Stimulated activated CD8-positive, alpha-beta memory T cell treated with anti-CD3 and anti-CD28 coated beads, Interleukin-4, amount 100 ng/mL, for 1 hour (primary cell): ENCODE measurements at places on chromosomes 6 and 20.

DNA sequence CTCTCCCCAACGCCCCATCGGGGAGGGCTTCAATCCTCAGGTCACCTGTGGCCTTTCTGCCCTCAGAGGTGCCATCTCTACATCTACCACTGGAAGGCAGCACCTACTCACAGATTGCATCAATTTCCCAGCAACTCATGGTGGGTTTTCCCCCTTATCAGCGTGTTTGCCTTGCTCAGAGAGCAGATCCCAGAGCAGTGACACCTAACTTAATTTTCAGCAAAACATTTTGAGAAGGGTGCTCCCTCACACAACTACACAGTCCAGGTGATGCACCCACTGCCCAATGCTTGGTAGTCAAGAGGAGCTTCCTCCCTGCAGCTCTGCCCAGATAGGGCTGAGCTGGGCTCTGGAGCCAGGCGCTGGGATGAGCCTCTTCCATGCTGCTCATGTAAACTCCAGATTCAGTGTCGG is 48.2 kb downstream of the PLG start:
- DNase-seq: no peak

GRCh38 chr6:6884193-6884627 is 223.6 kb upstream of the RREB1 start:
- no peak for DNase-seq

DNA sequence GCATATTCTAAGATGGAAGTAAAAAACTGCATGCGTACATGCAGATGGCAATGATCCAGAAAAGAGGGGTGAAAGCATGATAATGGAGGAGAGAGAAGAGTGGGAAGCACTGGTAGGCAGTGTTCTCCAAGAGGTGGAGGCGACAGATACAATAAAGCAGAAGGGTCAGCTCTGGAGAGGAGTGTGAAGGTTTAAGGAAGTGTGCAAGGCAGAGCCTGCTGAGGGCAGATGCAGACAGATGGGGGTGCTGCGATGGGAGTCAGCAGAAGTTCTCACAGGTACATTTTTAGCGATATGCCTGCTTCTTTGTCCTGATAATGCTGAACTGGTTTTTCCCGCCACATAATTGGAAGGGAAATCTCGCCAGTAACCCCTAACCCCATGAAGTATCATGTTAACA is 81.1 kb upstream of the C6orf118 start:
- DNase-seq: no peak

- no peak for DNase-seq
These were observed 10.7 kb downstream of the PKIB start for GRCh38 chr6:122620902-122621301.

DNA sequence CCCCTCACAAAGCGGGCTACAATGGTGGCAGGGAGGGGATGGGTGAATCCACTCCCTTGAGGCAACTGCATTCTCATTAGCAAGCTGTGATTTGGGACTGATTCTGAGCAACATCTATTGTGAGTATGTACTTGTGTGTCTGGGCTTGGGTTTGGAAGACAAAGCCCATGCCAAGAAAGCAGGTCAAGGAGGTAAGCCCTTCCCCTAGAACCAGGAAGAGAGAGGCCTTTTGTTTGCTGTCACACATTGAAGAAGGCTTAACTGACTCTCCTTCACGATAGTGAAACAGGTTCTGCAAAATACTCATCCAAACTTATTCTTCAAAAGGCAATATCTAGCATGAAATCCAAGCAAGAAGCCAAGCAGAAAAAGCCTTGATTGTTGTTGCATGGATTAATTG is 403.1 kb upstream of the ID4 start:
- no peak for DNase-seq

DNA sequence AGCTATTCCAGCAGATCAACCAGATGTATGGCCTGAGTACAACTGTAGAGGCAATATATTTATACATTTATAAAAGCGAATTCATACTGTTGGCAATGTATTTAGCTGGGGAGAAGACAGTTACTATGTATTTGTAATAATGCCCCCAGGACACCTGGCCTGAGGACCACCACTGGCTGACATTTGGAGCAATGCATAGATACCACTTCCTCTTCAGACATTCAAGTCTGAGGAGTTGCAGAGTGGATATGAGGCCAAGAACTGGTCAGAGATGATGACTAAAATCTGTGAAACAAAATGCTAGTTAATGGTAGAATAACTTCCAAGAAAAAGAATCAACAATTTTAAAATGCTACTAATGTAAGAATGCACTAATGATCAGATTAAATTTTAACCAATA is 462.3 kb downstream of the CDC5L start:
- DNase-seq: no peak

GRCh38 chr6:85449388-85449817 is 480 bp upstream of the NT5E start:
- no peak for DNase-seq

- no peak for DNase-seq
These were observed 139.0 kb downstream of the FNDC1 start for GRCh38 chr6:159308198-159308597.

- no peak for DNase-seq
These were observed 2.9 kb upstream of the AKAP12 start for GRCh38 chr6:151236668-151237401.

GRCh38 chr6:21537637-21538036 is 55.9 kb upstream of the SOX4 start:
- DNase-seq: no peak

DNA sequence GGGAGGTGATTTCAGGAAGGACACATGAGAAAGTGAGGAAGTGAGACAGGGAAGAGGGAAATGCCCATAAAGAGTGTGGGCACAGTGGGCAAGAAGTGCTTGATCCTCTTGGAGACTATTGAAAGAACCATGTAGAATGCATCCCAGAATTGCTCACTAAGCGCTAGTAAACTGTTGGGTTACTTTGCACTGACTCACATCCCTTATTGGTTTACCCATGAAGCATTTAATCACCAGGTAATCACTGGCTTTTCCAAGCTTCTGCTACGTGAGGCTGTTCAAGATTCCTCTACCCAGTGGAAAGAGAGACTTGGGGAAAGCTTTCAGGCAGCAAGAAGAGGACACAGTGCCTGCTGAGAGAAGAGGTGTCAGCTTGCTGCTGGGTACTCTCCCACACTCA is 410.0 kb upstream of the JAG1 start:
- DNase-seq: no peak

GRCh38 chr20:58892932-58893224 is 40.4 kb downstream of the GNAS start:
- DNase-seq: no peak

DNA sequence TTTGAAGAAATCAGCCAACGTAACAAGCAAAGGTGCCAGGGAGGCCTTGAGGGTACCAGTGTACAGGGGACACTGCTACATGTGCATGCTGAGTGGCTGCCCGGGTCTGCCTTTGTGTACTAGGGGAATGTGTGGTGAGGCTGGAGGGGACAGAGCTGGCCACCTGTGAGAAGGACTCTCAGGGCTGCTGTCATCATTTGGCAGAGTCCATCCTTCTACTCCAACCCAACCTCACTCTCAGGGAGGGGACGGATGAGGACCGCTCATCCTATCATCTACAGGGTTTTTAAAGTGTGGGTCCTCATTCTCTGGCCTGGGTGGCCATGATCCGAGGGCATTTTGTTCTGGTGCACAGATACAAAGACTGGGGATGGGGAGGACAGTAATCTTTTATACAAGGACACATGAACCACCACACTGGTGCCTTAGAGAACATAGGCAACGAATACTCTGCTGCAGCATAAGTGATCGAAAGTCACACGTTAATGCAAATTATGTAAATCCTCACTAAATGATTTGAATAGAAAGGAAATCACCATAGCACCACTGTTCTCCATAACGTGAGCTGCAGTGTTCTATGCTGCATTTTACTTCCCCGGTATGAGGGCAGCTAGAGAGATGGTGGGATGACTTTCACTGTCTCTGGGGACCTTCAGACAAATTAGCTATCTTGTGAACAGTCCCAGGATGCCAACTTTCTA is 181.4 kb downstream of the GMPR start:
- DNase-seq: no peak

DNA sequence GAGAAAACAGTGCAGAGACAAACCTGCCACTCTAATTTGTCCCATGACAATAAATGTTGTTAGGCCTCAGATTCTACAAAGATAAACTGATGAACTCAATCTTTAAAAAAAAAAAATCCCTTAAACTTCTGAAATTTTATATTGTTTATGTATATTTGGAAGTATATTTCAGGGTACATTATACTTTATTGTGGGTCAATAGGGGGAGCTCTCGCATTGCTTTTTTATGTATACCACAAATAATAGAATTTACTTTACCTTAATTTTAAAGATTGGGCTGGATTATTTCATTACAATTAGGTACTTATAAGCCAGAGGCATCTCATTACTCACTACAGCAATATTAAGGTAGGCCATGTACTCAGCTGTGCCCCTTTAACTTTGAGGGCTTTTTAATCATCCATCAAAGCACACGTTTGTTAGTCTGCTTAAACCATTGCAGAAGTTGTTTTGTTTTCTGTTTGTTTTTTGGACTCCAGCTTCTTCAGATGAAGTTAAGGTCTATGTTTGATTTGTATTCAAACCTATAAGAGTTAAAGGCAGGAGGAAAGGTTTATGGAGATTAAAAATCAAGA is 56.3 kb upstream of the EYA4 start:
- DNase-seq: no peak

- DNase-seq: no peak
These were observed 1.3 kb downstream of the YWHAB start for GRCh38 chr20:44886828-44887227.

- no peak for DNase-seq
These were observed 14.8 kb downstream of the PEDS1 start for GRCh38 chr20:50138479-50139393.

GRCh38 chr6:71123051-71123450 is 165.6 kb upstream of the OGFRL1 start:
- DNase-seq: no peak

DNA sequence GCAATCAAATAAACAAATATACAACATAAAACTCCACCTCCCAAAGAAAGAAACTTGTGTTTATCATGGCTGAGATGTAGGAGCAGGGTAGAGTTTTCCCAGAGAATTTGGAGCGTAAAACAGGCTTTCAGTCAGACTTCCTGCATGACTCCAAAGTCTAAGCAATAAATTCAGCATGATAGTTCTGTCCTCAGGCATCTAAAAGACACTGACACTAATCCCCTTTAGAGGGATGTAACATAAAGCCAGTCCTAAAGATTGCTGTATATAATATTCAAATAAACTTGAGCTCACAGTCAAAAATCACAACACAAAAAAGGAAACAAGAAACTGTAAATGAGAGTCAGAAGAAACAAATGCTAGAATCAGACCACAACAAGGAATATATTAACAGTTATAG is 234.4 kb downstream of the CENPW start:
- DNase-seq: no peak

DNA sequence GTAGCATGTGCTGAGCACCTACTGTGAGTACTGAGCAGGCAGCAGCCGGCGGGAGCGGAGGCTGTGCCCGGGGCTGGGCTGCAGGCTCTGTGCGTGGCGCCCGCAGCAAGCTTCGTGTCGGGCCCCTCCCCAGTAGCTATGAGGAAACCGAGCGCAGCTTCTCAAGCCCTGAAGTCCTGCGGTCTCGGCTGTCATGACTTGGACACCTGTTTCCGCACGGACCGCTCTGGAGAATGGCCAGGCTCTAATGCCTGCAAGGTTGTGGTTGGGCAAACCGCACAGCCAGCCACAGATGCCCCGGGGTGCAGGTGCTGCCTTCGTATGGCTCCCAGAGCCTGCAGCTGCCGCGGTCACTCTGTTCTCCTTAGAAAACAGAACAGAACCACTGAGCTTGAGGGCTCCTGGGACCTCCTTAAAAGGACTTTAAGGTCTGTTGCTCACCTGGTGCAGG is 33.7 kb downstream of the PYGB start:
- no peak for DNase-seq

DNA sequence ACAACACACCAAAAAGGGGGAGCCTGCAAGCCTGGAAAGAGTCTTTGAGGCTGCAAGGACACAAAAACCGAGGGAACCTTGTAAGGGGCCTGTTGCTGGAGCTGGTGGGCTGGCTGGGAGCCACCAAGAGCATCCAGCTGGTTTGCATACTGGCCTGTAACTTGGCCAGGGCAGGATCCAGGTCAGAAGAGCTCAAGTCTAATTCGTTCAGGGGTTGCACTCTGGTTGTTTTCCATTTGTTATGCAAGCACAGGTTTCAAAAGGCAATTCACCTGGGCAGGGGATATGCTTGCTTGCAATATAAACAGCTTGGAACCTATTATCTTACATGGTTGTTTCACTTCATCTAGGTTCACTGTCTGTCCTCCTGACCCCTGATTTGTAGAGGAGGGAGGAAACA is 98.3 kb upstream of the GCM1 start:
- no peak for DNase-seq

GRCh38 chr6:125679128-125679527 is 70.3 kb upstream of the HEY2 start:
- no peak for DNase-seq

DNA sequence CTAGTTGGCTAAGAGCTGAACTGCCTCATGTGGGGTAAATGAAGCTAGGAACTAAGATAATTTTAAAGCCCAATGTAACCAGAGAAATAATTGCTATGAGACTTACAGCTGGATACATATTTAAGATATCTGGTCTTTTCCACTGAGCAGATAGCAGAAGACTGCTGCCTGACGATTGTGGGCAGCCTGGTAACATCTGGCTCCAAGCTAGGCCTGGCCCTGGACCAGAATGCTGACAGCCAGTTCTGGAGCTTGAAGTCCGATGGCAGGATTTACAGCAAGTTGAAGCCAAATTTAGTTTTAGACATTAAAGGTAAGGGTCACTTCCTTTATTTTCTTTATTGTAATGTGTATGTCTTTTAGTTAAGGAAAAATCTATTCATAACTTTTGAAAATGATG is 65.7 kb downstream of the RTN4IP1 start:
- DNase-seq: no peak

GRCh38 chr6:112216662-112217551 is 37.5 kb downstream of the LAMA4 start:
- no peak for DNase-seq

- DNase-seq: no peak
These were observed 59.4 kb upstream of the CITED2 start for GRCh38 chr6:139433631-139434419.

DNA sequence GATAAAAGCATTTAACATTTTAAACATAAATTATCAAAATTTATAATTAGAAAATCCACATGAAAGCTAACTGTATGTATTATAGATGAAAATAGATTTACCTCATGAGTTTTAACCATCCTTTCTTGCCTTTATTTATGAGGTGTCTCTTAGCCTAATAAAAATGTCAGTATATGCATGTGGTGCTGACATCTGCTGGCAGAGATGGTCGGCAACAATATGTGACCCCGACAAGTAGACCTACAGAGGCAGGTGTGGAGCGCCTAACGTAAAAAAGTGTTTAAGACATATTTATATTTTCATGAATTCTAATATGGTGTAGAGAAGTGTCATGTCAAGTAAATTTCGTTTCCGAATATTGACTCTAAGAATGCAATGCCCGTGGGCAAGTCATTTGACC is 149.0 kb upstream of the FUT9 start:
- no peak for DNase-seq
